ENCODE measurements at places on chromosomes 5 and 9.

DNA sequence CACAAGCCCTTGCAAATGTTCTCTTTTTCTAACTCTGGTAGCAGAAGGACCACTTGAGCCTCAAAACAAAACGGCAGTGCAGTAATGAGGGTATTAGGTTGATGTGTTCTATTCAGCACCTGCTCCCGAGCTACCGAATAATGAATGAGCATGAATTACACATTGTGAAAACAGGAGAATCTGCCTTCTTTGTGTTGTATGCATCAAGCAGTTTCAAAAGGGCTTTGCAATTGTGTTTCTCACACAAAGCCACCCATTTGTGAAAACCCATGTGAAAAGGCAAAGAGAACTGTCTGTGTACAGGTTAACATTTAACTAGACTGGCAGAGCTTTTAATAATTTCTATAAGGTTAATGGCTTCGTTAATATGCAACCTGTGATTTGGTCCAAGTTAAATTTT lies 97.8 kb downstream of the STK32A start:
- no peak for DNase-seq

GRCh38 chr5:149636861-149637246 lies 55.6 kb downstream of the ARHGEF37 start:
- peak; percentile 62 for DNase-seq

DNA sequence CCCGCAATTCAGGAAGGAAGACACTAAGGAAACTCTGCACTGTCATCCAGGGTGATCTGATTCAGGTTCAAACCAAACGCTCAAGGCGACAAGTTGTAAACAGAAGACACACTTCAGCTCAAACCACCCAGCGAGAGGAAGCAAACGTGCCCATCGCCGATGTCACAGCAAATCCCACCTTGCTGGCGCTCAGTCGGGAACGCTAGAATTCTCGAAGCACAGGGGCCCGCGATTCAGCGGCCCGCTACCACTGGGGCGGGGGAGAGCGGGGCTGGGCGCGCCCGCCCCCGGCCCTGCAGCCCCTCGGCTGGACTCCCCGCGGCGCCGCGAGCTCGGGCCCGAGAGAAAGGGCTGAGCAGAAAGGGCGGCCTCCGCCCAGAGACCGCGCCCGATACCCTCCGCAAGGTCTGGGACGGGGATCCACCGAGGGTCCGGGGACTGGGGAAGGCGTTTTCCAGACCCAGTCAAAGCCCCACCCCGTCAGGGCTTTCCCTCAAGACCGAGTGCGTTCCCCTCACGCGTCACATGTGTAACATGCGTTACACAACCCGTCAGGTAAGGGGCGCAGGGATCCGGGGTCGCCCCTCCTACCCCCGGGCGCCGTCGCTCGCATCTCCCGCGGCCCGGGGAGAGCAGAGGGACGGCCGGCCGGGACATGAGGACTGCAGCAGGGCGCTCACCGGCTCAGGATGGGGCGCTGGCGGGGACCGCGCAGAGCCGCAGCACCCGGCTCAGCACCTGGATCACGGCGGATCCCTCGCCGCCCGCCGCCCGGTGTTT lies 469 bp downstream of the AGTPBP1 start:
- DNase-seq: peak; percentile 45

DNA sequence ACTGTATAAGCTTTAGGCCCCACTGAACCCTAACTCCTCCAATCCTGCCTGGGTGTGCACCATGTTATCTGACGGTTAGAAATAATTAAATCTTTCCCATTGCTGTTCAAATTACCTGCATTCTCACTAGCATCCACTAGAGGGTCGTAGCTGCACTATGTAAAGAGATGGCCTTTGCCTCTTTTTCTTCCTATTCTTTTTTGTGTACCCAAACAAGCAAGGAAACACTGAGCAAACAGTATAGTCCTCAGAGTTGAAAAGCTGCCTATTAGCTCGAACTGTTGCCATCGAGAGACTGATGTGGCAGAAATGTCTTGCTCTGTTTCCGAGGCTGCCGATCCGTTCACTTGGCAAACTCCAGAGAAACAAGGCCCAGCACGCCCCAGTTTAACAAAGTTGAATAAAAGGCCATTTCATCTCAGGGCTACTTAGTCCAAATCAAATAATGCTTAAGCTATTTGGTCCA lies 163.8 kb upstream of the TRPM3 start:
- peak; percentile 38 for DNase-seq

- no peak for DNase-seq
These were observed 130.7 kb upstream of the NTRK2 start for GRCh38 chr9:84538879-84539278.

- DNase-seq: no peak
These were observed 150.0 kb downstream of the TLE1 start for GRCh38 chr9:81539317-81539716.

GRCh38 chr5:14431534-14431933 lies 150.1 kb upstream of the OTULINL start:
- DNase-seq: no peak

DNA sequence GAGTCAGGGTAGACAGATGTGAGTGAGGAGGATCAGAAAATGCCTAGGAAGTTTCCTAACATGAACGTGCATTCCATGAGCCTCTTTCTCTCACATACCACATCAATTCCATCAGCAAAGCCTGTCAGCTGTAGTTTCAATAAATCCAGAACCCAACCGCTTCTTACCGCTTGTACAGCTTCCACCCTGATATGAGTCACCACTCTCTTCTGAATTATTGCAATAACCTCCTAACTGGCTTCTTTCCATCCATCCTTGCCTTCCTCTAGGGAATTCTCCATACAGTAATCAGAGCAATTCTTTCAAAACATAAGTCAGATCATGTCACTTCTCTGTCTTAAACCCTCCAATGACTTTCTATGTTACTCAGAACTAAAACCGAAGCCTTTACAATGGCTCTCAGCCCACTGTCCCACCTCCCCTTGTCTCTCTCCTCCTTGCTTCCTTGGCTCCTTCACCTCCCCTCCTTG lies 8.1 kb upstream of the RAD23B start:
- DNase-seq: no peak

GRCh38 chr9:136784249-136784996 lies 6.7 kb upstream of the TMEM141 start:
- peak; percentile 46 for DNase-seq

GRCh38 chr9:133246991-133247390 lies 28.0 kb downstream of the ABO start:
- DNase-seq: no peak

- no peak for DNase-seq
These were observed 26.6 kb downstream of the DUSP1 start for GRCh38 chr5:172744123-172745104.

DNA sequence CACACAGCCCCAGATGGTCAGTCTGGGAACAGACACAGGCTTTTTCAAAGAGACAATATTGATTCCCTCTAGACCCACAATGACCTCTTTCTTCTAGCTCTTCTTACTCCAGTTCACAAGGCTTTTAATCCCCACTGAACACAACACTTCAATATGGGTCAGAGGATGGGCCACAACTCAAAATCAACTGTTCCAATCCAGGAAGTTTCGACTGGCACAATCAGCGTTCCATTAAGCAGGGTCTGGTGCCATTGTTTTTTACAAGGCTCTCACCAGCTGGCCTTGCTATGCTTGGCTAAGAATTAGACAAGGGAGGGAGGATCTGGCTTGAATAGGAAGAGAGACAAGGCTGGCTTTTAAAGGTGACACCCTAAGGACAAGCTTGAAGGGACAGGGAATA lies 199.4 kb upstream of the SLC24A2 start:
- no peak for DNase-seq

GRCh38 chr5:133842846-133843611 lies 125.4 kb downstream of the C5orf15 start:
- no peak for DNase-seq

DNA sequence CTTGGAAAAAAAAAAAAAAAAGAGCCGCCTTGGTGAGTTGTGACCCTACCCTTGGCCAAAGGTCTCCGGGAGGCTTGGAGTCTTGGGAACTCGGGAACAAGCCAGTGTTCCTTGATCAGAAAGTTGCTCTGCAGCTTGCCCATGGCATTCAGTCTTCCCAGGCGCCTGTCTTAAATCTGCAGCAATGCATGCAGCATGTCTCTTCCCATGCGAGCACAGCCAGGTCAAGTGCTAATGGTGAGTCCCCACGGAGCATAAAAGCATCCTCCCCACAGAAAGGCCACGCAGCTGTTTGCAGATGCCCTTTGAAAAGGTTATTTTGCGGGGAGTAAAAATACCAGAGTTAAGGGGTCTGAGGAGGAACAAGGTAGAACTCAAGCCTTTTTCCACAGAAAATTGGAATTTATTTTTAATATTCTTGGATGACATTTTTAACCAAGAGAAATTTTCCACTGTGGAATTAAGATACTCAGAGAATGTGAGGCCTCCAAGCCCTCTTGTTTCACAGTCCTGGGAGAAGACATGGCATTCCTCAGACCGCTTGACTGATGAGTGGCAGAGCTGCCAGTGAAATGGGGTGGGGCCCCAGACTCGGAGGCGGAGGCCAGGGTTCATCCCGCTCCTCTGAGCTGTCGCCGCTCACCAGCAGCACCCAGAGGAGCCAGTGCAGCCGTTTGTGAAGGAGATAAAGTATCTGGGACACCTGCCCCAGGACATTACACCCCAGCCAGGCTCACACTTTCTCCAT lies 81.6 kb downstream of the CYFIP2 start:
- DNase-seq: no peak

- no peak for DNase-seq
These were observed 400.4 kb downstream of the OSTF1 start for GRCh38 chr9:75488719-75489110.

DNA sequence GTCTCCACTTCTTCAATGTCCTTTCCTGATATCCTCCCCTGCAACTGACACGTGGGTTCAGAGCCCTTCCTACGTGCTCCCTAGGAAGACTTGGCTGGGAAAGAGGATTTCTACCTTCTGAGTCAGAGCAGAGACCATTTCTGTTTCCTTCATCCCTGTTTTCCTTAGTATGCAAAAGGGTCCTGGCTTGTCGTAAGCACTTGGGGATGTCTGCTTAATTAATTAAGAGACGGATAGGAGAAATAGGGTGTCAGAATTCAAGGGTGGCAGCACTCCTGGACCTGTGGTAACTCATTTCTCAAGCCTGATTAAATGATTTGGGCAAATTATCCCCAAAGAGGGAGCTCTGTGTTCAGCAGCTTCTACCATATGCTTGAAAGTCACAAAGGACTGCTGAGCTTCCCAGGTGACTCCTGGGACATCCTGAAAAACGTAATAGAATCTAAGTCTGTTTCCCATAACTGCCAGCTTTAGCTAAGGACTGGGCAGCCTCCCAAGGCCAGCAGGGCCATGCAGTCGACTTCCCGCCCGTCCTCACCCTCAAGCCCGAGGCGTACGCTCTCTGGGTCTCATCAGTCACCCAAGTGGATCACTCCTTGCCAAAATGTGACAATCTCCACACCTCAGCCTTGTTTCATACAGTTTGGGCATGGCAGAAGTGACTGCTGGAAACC lies 20.5 kb downstream of the ABCA1 start:
- no peak for DNase-seq

DNA sequence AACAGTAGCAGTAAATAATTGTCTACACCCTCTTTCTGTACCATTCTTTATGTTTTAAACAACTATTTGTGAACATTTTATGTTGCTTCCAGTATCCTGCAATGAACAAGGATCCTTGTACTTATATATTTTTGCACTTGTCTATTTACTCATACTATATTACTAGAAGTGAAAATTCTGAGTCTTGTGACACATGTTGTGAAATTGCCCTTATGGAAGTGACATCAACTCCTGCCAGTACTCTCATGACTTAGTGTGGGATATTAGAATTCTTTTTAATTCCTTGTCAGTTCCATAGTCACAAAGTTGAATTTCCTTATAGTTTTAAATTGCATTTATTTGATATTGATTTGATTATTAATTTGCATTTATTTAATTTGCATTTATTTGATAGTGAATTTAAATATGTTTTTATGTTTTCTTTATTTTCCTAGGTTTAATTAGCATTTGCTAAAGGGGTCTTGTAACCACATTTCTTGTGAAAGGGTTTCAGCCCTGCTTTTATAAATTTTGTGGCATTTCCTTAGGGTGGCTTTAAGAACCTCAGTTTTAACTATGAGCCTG lies 27.7 kb downstream of the PARP8 start:
- DNase-seq: peak; percentile 95

- DNase-seq: no peak
These were observed 447.2 kb downstream of the PDE4D start for GRCh38 chr5:59446356-59446755.

- DNase-seq: no peak
These were observed 21.4 kb downstream of the UGCG start for GRCh38 chr9:111917980-111918379.

DNA sequence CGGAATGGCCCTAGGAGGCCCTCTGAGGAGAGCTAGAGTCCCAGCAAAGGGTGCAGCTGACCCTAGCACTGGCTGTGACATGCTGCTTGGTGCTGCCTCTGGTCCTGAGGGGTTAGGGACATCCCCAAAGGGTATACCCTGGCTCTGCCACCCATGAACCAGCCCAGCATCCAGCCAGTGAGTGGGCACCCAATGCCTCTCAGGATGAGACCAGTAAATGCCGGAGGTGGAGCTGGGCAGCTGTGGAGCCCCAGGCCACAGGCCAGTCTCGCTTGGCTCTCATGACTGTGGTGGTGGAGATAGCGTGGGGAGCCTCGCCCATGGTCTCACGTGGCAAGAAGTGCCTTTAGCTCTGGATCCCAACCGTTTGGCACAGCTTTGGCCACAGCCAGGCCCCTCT lies 3.7 kb upstream of the CEL start:
- no peak for DNase-seq

DNA sequence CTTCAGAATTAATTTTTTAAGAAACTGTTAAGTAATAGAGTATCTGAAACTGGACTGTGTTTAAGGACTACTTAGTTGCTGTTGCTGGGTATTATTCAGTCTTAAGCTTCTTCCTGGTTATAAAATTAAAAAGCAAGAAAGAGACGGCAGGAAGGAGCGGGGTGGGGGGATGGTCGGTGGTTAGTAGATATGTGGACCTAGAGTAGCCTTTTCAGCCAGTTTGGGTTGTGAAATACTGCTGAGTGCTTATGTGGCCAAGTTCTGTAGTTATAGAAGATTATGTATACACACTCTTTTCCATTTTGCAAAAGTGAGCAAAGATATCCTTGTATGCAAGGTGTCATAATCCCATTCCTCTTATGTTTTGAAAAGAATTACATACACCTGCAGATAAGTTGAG lies 28.5 kb downstream of the TRIO start:
- DNase-seq: peak; percentile 29
